Hematopoietic multipotent progenitor cell treated with erythropoietin and hydrocortisone succinate and interleukin-3 and kit ligand, for 15 days (in vitro differentiated cells): ENCODE measurements at places on chromosomes 4 and X.
A peak's percentile ranks its signal among the peaks of the same experiment; 100 is the strongest.

- DNase-seq, result no peak
These were observed 63.2 kb downstream of the BANK1 start for GRCh38 chr4:101853691-101854090.

DNA sequence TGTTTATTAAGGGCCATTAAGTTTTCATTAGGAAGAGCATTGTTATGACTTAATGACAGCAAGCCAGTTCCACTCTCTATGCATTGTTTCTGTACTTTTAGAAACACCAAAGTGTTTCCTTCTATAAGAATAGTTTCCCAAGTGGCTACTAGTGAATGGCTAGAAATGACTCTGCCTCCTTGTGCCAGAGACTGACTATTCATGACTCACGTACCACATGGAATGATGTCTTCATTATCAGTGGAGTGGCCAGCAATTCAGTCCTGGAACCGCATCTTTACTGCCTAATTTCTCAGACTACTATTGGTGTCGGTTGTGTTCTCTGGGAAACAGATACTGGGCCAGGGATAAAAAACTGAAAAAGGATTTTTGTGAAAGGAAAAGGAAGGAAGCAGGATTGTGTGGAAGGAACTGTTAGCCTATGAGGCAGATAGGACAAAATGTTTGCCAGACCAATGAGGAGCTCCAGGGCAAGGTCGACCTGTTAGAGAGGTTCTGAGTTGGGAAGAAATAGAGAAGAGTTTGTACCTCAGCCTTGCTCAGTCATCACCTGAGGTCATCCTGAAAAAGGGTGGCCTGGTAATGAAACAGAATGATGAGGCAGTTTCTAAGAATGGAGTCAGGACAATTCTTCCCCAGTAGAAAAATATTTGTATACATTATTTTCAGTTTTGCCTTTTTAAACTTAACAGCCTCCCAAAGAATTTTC, 218.6 kb downstream of the SPCS3 start:
- no peak for DNase-seq

- no peak for DNase-seq
These were observed 150.6 kb downstream of the RASL11B start for GRCh38 chr4:53012738-53013137.

GRCh38 chr4:1207603-1208265, 35.4 kb upstream of the SPON2 start:
- DNase-seq, result no peak

GRCh38 chr4:55608591-55608990, 16.5 kb upstream of the PDCL2 start:
- no peak for DNase-seq

- no peak for DNase-seq
These were observed 80.8 kb downstream of the LARP1B start for GRCh38 chr4:128141866-128142265.

- DNase-seq, result no peak
These were observed 374.0 kb downstream of the TMA16 start for GRCh38 chr4:163868445-163868844.

DNA sequence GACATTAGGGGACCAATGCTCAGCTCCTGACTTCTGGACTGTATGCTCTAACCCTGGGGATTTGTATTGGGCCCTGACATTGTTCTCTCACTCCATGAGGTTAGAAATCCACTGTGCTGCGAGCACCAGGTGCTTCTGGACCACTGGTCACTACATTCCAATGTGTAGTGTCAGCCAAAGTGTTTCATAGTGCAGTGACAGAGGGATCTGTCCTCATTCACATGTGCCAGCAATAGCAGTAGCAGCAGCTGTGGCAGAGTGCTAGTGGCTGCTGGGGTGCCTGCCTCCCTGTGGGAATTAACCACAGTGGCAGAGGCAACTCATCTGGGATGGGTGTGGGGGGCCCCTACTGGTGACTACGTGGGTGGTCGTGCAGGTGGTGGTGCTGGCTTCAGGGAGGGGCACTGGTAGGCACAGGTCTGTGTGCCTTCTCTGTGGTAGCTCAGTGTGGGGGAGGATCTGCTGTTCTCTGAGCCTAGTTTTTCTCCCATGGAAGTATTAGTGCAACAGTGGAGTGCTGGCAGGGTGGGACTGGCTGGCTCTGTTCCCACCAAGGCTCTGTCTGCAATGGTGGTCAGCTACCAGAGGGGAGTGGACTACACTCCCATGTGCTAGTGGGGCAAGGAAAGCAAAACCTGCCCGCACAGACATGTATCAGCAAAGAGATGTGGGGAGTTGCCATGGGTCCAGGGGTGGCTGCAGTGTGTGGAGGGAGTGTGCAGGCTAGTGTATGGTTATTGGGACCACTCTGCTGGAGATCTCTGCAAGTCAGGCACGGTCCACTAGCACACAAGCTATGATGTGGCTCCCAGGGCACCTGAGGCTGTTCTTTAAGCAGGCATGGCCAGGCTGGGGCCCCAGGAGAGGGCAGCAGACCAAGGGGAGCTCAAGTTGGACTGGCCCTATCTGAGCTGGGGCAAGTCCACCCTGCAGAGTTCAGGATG, 78.5 kb downstream of the SCLT1 start:
- DNase-seq, result no peak

GRCh38 chr4:83771113-83771705, 235.3 kb downstream of the GPAT3 start:
- peak; percentile 34 for DNase-seq

GRCh38 chr4:110953191-110953590, 330.3 kb upstream of the PITX2 start:
- no peak for DNase-seq

DNA sequence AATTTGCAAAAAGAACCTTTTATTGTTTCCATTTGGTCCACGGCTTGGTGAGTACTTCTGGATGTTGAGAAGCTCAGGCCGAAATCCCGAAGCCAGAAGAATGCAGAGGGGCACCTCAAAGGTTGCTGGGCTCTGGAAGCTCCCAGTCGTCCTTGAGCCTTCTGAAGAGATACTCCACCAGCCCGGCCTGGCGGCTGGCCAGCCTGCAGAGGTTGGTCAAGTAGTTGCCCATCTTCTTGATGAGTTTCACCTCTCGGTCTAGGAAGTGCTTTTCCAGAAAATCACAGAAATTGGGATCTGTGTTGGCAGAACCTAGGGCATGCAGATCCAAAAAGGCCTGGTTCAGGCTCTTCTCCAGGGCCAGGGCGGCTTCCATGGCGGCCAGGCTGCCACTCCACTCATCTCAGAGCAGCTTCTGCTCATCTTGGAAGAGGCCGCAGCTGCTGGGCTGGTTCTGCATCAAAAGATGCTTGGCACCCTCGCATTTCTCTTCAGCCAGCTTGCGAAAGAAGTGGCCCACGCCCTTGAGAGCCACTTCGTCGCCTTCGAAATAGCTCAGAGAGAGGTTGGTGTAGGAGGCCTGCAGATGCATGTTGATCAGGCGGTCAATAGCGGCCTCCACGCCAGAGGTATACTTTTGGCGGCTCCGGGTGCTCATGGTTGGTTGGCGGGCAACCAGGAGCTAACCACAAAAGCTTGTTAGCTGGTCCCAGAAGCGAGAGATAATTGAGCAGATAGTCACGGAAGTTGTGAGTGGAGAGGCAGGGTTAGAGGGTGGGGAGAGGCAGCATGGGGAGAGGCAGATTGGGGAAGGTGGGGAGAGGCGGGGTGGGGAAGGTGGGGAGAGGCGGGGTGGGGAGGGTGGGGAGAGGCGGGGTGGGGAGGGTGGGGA, 76.5 kb upstream of the TSPAN7 start:
- no peak for DNase-seq

GRCh38 chr4:40038977-40039376, 17.7 kb upstream of the N4BP2 start:
- DNase-seq, result no peak

GRCh38 chrX:73214426-73215094, at the start of gene NAP1L2:
NAP1L2 (minus strand) TSS chrX:73214851; CDS start chrX:73214492, 359 bp downstream.
- DNase-seq, result no peak

DNA sequence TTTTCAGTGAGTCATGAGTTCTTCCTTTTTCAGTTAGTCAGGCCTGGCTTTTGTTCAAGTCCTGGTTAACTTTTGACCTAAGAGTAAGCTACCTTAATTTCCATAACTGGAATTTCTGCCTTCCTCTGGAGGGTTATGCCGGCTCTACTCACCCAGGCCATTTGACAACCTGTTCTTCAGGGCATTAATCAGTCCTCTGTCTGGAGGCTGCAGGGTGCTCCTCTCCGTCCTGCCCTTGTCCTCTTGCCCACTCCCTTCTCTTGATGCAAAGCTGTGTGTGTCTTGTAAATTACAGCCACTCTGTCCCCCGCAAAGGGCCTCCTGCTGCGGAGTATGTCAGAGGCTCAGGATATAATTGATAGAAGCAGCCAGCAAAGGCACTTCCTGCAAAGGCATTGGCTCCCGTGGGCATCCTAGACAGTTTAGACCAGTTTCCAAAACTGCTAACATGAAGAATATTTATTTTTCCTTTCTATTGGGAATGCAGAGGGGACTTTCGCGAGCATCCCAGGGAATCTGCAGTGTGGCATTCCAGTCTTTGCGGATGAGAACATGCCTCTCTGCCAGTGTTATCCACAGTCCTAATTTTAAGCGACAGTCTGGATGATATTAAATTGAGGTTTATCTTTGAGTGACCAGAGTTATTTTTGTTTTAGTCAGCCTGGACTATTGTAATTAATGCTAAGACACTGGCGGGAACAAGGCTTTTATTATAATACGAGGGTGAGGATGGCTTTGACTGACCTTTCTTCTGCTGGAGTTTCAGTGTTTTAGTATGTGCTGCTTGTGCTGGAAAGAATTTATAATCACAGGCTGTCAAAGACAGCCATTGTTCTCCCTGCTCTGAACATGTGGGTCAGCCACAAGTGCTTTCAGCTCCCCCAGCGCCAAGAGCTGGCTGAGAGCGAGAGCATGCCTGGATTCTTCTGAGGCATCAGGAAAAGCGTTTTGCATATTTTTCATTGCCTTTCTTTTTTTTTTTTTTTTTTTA, 74.2 kb downstream of the LIMCH1 start:
- no peak for DNase-seq

- DNase-seq, result no peak
These were observed 362.2 kb upstream of the SPANXN4 start for GRCh38 chrX:142663330-142664095.

- no peak for DNase-seq
These were observed 394.5 kb downstream of the KCNIP4 start for GRCh38 chr4:21554066-21554465.

GRCh38 chr4:16140879-16141249, 57.0 kb upstream of the PROM1 start:
- DNase-seq, result no peak

GRCh38 chrX:23667239-23668177, at the start of gene PRDX4:
PRDX4 (plus strand) TSS chrX:23667493; CDS start chrX:23667571, 78 bp downstream.
- peak; percentile 84 for DNase-seq

GRCh38 chr4:184147858-184148737, 69.6 kb downstream of the ENPP6 start:
- DNase-seq, result no peak

- DNase-seq, result no peak
These were observed 200.4 kb upstream of the PITX2 start for GRCh38 chr4:110823251-110823650.

GRCh38 chr4:168150420-168151050, 58.2 kb downstream of the ANXA10 start:
- DNase-seq, result no peak

- no peak for DNase-seq
These were observed 8.1 kb upstream of the HSD17B10 start for GRCh38 chrX:53442322-53442631.

GRCh38 chrX:85992811-85993229, 54.5 kb downstream of the CHM start:
- no peak for DNase-seq

GRCh38 chr4:5568931-5569330, 139.4 kb downstream of the EVC2 start:
- DNase-seq, result no peak

- no peak for DNase-seq
These were observed 85.6 kb upstream of the CPEB2 start for GRCh38 chr4:14916554-14917297.

GRCh38 chr4:113559947-113560346, 201.6 kb downstream of the CAMK2D start:
- DNase-seq, result no peak

DNA sequence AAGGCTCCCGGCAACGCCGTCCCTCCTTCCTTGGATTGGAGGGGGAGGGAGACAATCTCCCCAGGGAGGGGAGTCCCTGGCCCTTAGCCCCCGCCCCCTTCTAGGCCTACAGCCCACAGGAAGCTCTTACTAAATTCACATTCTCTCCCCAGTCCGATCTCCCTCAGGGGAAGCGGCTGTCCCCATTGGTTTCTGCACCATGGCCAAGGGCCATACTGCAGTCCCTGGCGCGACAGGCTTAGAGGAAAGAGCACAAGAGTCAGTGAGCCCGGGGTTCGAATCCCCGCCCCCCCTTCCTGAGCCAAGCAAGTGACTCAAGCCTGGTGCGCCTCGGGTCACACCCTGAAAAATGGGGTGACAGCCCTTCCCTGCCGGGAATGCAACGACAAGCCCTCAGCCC, 1.1 kb downstream of the ABLIM2 start:
- no peak for DNase-seq

GRCh38 chr4:41594432-41594831, 56.5 kb downstream of the LIMCH1 start:
- no peak for DNase-seq

DNA sequence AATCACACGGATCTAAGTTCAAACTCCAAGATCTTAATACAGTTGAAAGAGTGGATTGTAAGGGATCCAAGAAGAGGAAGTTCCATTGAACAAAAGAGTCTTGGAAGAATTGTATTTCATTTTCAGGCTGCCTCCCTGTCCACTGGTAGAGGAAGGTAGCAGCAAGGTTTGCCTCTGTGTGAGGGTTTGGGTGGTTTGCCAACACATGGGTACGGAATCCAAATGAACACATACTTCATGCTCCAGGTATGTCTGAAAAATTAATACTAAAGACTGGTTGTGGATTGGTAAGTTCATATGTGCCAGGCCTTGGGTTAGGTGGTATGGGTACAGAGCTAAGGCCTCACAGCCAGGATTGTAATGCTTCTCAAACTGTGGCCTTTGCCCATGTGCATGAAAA, 523.6 kb upstream of the BOD1L1 start:
- no peak for DNase-seq

GRCh38 chrX:46016296-46016695, 528.9 kb downstream of the ZNF674 start:
- DNase-seq, result no peak

DNA sequence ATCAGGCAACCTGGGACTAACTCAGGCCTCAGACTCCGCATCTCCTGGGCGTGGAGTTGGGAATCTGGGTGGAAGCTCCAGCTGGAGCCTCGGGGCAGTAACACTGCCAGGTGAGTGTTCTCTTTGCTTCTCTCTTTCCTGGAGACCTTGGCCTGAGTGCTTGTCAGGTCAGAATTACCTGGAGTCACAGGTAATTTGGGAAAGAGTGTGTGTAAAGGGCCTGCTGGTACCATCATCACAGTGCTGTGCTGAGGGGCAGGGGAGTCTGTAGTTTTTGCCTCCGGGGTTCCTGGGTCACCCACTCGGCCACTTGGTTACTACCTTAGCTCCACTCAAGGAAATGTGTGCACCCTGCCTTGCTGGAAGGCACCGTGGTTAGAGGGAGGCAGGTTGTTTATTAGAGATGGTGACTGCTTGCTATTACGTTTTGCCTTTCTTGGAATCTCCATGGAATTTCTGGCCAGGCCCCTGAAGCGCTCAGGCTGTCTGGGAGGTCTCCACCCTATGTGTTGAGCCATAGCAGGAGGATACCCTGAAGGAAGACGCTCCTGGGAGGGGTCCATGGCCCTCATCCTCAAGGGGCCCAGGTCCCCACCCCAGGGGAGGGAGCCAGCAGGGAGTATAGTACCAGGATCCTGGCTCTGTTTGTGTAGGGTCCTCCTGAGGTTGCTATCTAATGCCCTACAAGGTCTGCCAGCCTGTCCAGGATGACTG, 2.9 kb downstream of the GPR78 start:
- no peak for DNase-seq
